Stimulated activated CD8-positive, alpha-beta memory T cell treated with anti-CD3 and anti-CD28 coated beads, Interleukin-12 subunit alpha, Interleukin-12 subunit beta, amount 100 ng/mL, for 1 hour (primary cell): ENCODE measurements at places on chromosomes 11 and 22.

DNA sequence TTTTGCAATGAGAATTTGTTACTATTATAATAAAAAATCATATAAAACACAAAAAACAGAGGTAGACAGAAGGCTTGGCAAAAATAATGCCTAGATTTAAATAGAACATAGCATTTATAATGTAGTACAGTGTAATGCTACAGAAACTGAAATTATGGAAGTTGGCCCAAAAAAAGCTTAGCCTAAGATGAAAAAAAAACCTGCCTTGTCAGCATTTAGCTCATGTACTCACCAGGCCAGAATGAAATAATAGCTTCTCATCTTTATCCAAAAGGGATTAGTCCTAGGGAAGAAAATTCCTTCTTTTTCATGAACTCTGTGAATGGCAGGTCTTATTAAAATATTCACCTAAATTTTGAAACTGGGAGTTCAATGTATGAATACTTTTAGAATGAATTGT, 951.1 kb downstream of the LRRC4C start:
- DNase-seq: no peak

DNA sequence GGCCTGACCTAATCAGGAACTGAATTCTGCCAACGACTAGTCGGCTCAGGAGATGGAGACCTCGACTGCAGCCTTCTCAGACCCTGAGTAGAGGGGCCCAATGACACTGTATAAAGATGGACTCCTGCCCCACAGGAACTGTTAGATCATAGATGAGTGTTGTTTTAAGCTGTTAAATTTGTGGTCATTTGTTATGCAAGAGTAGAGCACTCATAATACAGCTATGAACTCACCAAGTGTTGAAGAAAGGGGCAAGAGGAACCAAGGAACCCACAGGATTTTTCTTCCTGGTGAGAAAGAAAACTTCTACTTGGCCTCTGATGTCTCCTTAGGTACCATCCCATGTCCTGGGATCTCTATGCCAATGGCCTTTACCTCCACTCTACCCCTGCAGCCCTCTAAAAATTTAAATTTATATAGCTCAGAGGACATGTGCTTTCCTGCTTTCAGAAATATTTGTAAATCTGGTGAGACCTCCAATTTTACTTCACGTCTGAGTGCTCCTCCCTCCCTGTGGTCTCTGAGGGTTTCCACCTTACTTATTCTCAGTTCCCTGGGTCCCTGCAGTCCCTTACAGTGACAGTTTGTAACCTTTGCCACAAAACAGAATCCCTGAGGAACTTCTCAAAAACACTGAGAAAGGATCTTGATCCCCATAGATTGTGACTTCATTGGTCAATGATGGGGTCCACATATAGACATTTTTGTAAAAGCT, 256.3 kb upstream of the ARHGAP20 start:
- no peak for DNase-seq

DNA sequence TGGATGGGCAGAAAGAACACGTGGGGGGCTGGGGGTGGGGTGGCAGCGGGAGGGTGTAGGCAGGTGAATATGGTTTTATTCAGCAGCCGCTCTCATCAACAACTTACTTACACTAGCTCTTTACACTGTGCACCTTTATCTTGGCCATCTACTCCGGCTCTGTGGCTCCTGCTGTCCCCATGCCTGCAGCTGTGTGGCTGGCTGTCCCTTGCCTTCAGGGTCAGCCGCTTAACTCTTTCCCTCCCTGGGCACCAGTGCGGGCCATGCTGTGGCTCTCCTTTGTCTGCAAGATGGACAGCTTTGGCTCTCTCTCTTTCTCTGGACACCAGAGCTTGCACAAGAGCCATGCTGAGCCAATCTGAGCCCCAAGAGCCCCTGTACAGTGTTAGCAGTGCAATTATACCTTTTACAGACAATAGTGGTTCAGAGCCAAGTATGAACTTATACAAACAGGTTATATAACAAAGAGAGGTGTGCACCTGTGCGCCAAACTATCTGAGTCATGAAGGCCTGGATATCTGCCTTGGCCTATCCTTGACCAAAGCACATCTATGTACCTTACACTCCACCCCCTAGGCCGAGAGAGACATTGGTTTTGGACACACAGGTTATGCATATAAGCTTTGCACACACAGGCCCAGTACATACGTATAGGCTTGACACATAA, 94.3 kb upstream of the CTSC start:
- no peak for DNase-seq

GRCh38 chr11:44624761-44625221, 59.3 kb downstream of the CD82 start:
- DNase-seq: no peak

GRCh38 chr11:132278801-132279574, 908.6 kb downstream of the NTM start:
- no peak for DNase-seq

GRCh38 chr22:23812378-23812777, 25.6 kb downstream of the SMARCB1 start:
- DNase-seq: no peak

GRCh38 chr22:37244114-37244921, at the start of gene RAC2:
Gene RAC2, minus strand, starts transcription at chr22:37244269. Its CDS starts 121 bp downstream, at chr22:37244148.
- DNase-seq: peak; percentile 86

- DNase-seq: no peak
Measured at GRCh38 chr11:76238551-76238950, 32.2 kb upstream of the WNT11 start.

DNA sequence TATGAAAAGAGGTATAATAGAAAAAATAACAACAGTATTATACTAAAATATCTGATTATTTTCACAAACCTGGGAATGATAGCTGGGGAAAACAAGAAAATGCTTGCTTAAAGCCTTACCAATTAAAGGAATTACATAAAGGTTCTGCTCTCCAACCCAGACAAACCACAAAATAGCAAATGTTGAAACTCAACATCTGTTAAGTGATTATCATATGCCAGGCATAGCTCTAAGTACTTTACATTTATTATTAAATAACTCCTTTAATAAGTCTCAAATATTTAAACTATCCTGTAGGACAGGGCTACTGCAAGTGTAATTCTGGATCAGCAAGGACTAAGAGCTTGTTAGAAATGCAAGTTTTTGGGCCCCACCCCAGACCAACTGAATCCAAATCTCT, 20.1 kb downstream of the OR10A6 start:
- DNase-seq: no peak

DNA sequence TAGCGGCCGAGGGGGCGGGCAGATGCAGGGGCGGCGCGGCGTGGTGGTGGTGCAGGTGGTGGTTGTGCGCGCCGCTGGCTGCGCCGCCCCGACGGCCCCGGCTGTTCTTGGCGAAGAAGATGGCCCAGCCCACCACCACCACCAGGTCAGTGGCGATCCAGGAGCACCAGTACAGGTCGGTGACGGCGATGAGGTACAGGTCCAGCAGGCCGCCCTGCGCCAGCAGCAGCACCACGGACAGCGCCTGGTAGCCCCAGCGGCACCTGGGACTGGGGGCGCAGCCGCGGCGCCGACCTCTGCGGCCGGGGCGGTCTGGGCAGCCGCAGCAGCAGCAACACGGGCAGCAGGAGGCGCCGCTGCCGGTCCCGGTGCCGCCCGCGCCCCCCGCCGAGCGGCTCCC, 879 bp downstream of the TMEM121B start:
- peak; percentile 32 for DNase-seq

DNA sequence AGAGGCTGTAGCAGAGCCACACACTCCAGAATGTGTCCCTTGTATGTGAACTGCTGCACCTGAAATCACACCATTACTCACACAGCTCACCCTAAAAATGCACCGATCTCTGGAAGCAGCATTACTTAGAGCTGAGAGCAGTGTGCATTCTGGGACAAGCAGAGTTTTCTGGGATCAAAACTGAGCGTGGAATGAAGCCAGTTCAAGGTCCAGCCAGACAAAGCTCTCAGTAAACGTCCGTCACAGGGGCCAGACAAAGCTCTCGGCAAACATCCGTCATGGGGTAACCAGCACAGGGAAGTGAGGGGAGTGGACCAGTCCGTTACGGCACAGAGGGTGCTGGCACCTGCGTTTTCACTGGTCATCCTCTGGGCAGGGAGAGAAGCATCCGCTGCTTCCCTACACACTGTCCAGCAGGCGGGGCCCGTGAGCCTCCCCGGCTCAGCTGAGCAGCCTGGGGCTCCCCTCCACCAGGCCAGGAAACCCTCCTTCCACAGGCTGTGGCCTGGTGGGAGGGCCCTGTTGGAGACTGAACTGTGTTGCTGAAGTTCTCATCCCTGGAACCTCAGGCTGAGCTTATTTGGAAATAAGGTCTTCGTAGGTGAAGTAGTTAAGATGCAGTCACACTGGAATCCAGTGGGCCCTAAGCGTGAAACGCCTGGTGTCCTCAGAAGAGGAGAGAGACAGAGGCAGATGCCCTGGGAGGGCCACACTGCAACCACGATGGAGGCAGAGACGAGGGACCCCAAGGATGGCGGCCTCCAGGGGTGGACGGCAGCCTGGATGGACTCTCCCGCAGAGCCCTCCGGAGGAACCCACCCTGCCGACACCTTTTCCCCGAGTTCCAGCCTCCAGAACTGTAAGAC, 883.9 kb downstream of the BRD1 start:
- no peak for DNase-seq

DNA sequence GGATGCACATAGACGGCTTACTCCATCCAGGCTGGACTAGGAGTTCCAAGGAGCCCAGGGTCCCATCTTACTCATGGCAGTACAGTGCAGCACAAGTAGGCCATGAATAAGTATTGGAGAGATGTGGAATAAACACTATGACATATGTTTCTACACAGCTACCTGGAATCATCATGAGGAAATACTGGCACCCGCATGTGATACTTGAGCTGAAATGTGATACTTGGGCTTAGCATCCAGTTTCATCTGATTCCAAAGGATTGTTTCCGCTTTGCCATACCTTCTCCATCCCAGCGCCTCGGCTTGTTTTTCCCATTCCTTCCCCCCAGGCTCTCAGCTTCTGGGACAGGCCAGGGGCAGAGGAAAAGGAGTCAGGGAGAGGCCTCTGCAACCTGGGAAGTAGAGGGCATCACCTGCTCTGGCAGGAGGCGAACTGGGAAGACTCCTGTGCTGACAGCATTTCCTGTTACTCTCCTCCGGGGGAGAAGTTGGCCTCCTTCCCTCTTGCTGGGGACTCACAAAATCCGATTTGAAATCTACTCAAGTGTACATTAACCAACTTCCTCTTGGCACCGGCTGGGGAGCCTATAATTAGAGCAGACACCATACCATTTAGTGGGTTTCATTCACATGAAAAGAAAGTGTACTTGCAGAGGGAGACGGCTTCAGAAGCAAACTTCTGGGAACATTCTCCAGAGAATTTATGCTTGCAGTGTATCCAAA, 187.8 kb downstream of the MIAT start:
- no peak for DNase-seq
